ENCODE measurements at places on chromosomes 1 and 21.

DNA sequence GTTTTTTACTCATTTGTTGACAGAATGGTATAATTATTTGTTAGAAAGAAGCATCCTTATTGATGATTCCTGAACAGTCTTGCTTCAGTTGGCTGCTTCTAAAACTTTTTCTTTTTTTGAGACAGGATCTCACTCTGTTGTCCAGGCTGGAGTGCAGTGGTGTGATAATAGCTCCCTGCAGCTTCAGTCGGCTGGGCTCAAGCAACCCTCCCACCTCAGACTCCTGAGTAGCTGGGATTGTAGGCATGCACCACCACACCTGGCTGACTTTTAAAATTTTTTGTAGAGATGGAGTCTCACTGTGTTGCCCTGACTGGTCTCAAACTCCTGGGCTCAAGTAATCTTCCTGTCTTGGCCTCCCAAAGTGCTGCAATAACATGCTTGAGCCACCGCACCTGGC lies 38.8 kb downstream of the MACF1 start:
- no peak for DNase-seq

GRCh38 chr1:77533660-77534305 lies 148.7 kb downstream of the ZZZ3 start:
- peak; percentile 45 for DNase-seq

DNA sequence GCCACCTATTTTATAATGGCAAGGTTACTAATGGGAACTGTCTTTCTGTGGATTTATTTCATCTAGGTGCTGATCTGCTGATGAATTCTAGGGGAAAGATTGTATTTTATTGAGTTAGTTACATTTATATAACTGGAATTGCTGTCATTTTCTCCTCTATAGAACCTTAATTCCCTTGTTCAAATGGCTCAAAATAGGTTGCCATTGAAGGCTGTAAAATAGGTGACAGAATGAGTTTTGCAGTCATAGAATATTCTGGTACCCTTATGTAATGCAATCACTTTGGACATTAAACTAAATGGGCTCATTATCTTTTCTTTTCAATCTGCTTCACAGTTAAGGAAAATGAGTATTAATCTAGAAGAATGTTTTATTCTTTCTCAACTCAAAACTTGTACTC lies 131.0 kb downstream of the CTH start:
- DNase-seq, result no peak

GRCh38 chr1:202836623-202837403 lies 26.1 kb downstream of the PCAT6 start:
- no peak for DNase-seq

DNA sequence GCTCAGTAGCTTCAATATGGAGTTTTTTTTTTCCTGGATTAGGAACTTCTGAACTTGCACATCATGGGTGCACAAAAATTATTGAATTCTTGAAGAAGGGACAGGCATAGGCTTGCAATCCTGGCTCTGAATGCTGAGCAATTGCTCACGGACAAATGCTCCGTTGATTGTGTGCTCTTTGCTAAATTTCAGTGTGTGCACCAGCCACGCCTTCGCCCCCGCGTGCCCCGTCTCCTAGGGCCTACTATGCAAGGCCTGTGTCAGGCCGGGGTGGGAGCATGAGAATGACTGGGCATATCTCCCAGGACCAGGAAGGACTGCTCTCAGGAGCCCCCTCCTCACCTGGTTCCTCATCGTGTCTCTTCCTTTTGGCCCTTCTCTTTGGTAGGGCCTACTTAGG lies 17.4 kb downstream of the IL6R start:
- DNase-seq, result no peak

GRCh38 chr1:168623003-168623828 lies 46.8 kb downstream of the XCL1 start:
- DNase-seq, result no peak

DNA sequence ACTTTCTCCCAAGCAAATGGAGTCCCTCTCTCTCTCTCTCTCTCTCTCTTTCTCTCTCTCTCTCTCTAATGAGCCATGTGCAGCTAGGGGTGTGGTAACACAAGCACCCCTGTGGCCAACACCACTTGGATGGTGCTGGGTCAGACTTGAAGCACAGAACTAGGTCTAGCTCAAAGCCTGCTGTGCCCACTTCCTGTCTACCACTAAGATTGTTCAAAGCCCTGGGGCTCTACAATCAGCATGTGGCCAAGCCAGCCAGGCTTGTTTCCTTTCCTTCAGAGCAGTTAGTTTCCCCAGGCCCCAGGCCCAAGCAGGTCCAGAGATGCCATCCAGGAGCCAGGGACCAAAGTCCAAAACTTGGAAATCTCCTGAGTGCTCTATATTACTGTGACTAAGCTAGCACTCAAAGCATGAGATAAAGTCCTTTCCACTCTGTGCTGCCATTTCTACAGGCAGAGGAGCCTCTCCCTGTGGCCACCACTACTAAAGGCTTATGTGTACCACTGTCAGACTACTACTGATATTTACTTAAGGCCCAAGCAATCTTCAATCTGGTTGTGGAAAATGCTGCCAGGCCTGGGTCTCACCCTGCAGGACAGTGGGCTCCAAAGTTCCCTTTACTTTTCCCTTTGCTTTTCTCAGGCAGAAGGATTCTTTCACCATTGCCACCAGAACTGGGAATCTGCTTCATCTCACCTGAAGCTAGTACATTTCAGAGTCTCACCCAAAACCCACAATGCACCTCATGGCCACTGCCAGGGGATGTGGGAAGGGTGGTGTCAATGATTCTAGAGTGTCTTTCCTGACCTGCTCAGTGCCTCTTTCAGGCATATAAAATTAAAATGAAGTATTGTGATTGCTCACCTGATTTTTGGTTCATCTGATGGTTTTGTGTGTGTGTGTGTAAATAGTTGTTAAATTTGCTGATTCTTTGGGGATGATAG lies 999.5 kb downstream of the NCAM2 start:
- no peak for DNase-seq

GRCh38 chr1:170664828-170665612 lies 1.1 kb downstream of the PRRX1 start:
- no peak for DNase-seq

DNA sequence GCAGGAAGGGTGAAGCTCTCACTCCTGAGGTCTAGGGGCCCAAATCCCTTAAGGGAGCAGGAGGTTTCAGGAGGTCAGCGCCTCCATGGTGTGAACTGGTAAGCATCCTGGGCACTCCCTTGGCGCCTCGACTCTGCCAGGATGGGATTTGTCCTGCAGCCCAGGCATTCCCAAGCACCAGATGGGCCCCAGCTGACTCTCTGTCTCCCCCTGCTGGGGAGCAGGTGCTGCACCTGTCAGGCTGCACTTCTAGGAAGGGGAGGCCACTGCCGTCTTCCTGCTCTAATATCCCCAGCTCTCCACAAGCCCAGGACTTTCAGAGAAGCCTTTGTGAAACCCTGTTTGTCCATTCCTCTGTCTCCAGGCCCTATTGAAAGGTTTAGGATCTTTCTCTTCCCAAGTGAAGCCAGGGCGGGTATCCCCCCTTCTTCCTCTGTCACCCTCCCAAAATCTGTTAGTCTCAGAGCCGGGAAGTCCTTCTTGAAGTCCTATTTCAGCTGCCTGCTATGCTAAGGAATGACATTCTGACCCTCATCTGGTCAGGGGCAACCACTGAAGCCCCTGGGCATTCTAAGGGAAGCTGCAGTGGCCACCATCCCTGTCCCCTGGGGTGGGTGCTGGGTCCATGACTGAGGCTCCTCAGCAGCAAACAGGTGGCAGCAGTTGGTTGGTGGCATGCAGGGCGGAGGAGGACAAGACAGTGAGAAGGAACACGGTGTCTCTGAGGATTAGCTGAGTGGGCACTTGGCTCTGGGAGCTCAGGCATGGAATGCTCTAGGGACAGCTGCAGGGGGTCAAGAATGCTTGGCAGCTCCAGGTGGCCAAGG lies 3.2 kb downstream of the MYBPH start:
- DNase-seq, result no peak

- DNase-seq, result no peak
Observed at GRCh38 chr1:117059334-117059677, 820 bp upstream of the TTF2 start.

- DNase-seq, result no peak
Observed at GRCh38 chr1:27554759-27555699, 48.9 kb downstream of the AHDC1 start.

- DNase-seq, result no peak
Observed at GRCh38 chr1:232066521-232066920, 439.9 kb downstream of the DISC1 start.

DNA sequence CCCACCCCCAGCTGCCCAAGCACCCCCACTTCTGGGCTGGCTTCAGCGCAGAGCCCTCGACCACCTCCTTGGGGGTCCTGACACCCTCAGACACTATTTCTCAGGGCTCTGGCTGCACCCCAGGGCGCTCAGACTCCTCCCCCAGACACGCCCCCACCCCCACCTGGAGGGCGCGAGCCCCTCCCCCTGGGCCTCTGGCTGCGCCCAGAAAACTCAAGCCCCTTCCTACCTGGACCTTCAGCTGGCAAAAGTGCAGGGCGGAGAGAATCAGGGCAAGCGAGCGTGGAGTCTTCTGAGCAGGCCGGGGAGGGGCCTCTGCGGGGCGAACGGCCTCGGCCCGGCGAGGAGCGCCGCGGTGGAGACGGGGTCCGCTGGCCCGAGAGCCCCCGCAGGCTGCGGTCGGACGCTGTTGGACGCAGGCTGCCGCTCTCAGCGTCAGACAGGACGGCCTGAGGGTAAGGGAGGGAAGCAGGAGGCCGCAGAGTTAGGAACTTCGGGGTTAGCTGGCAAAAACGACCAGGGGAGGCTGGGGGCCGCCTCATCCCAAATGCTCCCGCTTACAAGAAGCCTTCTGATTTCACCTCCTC lies 17.4 kb upstream of the NBPF1 start:
- no peak for DNase-seq

DNA sequence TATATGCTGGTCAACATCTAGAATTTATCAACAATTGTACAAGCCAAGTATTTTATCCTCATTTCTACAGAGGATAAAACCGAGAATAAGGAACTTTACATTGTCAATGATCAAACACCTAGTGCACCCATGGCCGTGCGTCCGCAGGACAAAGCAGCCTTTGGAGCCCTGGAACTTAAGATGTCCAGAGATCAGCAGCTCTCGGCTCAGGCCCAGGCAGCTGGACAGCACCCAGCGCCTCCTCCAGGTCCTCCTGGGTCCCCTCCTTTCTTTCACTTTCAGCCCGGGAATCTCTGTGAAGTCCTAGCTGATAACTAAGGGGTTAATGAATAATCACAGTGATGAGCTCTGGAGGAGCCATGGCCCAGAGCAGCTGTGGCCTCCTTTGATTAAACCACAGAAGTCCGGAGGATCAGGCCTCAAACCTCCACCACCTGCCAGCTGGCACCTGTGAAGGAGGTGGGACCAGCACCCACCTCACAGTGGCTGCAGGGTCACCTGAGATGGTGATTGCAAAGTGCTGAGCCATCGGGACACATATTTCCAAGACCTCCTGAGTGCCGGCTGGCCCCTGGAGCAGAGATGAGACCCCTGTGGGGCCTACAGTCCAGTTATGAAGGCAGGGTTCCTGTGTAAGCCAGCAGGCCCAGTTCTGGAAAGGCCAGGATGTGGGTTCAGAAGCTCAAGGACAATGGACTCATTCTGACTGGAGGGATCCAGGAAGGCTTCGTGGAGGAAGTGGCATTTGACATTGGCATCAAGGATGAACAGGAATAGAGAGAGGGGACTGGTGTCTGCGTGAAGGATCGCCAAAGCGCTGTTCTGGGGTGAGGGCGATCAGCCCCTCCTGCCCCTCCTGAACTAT lies 11.6 kb upstream of the SAMD11 start:
- DNase-seq, result no peak

- DNase-seq, result no peak
Observed at GRCh38 chr1:4664606-4665005, 10.2 kb downstream of the AJAP1 start.

GRCh38 chr21:26157801-26158200 lies 12.8 kb downstream of the APP start:
- DNase-seq, result no peak

- DNase-seq, result no peak
Observed at GRCh38 chr1:1181129-1181937, 7.7 kb downstream of the TTLL10 start.

- no peak for DNase-seq
Observed at GRCh38 chr1:115229016-115229415, 109.0 kb downstream of the NGF start.

- DNase-seq, result no peak
Observed at GRCh38 chr21:33961061-33961460, 45.5 kb upstream of the ATP5PO start.

DNA sequence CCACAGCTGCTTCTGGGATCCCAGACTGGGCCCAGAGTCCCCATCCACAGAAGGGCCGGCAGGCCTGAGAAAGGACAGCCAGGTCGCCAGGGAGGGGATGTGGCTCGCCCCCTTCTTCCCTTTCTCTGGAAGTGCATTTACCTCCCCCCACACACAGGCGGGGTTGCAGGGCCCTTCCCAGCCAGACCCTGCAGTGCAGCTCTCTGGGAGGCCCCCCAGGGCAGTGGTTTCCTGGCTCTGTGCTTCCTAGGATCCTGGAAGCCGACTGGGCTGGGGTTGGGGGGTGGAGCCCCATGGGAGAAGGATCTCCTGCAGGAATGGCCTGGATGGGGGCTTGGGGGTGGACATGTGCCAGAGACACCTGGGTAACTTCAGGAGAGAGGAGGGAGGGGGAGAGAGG lies 4.2 kb upstream of the COL6A1 start:
- no peak for DNase-seq

DNA sequence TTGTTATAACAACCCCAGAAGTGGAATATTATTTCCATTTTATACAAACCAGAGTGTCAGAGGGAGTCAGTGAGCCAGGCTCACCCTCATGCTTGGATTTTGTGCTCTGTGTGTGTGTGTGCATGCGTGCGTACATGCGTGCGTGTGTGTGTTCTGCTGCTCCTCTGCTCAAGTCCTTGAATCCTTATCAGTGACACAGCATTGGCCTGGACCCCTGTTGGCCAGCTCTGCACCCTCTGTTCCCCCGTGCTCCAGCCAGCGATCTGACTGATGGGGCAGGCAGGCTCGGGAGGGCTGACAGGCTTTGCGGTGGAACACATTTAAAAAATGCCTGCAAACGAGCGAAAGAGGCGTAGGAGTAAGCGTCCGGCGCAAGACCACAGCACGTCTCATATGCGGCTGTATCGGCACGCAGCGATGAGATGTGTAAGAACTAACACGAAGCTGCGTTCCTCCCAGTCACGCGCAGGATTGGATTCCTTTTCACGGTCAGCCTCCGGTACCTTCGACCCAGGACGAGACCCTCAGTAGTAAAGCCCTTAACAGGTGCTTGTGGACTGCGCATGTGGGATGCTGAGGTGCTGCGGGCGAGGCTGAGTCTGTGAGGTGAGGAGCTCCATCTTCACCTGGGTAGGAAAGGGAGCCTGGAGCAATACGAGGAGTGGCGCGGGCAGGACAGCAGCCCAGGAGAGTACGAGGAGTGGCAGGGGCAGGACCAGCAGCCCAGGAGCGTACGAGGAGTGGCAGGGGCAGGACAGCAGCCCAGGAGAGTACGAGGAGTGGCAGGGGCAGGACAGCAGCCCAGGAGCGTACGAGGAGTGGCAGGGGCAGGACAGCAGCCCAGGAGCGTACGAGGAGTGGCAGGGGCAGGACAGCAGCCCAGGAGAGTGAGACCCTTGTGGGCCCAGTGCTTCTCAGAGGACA lies 130.9 kb downstream of the GALNT2 start:
- DNase-seq, result no peak

DNA sequence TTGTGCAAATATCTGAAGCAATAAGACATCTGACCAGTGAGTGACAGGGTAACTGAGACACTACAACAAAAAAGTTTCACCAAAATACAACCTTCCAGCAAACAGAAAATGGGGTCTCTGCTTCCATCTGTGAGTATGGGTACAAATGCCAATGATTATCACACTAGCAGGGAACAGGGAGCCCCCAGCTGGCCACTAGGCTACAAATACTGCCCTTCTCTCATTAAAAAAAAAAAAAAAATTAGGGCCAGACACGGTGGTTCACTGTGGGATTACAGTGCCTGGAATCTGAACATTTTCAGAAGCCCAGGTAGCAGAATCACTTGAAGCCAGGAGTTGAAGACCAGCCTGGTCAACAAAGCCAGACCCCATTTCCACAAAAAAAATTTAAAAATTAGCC lies 48.4 kb upstream of the EDARADD start:
- DNase-seq, result no peak
